Stimulated activated CD4-positive, alpha-beta T cell treated with anti-CD3 and anti-CD28 coated beads, Interleukin-12 subunit alpha, Interleukin-12 subunit beta, amount 100 ng/mL, for 4 hours (primary cell): ENCODE measurements at places on chromosomes 5 and 9.

GRCh38 chr9:20352591-20352990 is 269.7 kb downstream of the MLLT3 start:
- no peak for DNase-seq

DNA sequence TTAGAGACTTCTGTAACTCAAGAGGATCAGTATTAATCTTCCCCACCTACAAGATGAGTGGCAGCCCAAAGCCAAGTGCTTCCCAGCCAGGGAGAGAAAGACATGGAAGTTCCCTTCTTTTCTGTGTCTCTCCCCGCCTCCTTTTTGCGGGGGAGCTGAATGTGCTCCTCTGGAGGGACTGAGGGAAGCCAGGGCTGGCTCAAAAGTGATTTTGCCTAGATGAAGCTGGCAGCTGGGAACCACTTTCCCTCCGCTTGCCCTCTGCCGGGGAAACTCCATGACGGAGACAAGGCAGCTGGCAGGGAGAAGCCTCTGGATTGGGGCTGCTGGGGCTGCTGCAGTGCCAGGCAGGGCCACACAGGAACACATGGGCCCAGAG is 24.4 kb downstream of the EGR1 start:
- no peak for DNase-seq

GRCh38 chr9:79049371-79049770 is 522.4 kb upstream of the TLE4 start:
- DNase-seq = no peak

- DNase-seq = no peak
Observed at GRCh38 chr9:20353524-20353923, 268.8 kb downstream of the MLLT3 start.

DNA sequence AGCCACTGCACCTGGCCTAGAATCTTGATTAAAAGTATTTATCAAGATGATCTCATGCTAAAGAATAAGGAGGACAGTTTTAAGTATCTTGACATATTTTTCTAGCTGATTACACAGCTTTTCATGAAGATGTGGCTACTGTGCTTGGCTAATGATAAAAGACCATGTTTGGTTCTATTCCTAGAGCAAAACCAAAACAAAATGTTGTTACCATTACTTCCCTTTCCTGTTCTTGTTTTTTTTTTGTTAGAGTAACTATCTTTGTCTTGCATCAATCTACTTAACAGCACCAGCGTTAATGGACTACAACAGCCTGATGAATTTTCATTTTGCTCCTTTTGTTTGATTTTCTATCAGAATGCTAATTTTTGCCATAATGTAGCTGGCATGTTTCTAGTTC is 86.2 kb upstream of the DHFR start:
- DNase-seq = no peak

DNA sequence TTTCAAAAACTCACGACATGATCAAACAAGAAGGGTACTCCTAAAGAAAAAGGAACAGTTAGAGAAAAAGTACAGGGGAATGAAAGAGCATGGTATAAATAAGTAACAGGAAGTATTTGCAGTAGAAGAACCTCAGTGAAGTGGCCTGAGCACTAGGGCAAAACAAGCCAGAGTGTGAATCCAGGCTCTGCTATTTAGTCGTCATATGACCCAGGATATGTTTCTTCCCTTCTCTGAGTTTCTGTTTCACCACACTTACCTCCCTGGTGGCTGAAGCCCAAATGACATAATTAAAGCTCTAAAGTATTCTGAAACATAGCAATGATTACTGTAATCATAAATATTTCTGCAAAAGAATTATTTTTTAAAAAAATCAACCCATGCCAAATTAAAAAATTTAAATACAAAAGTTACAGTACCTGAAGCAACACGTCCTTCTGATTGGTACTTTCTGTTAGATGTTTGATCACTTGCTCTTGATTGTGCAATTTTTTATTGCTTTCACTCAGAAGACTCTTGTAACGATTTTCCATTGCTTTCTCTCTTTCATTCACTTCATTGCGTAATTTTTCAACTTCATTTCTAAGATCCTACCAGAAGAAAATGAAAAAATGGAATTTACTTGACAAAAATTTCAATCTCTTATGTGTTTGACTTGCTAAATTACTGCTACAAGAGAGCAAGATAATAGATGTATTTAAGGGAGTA is 88.9 kb downstream of the CDK5RAP2 start:
- DNase-seq = no peak
